ENCODE measurements at places on chromosomes 3 and 15.

DNA sequence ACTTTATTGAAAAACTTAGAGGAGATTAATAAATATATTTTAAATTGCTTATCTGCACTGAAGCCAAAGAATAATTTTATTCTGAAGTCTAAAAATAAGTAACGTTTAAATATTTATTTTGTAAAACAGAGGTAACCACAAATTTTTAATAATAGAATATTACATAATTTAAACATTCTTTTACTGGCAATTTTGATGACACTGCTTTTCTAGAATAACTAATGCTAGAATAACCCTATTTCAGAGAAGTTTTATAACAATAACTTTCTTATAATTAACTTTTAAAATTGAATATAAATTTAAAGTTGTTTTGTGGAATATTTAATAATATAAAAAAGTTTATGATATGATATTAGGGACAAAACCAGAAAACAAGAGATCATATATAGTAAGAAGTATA lies 409.6 kb upstream of the KCNMB2 start:
- DNase-seq = no peak

GRCh38 chr15:60264088-60264487 lies 133.7 kb downstream of the ANXA2 start:
- DNase-seq = no peak

- no peak for DNase-seq
Observed at GRCh38 chr3:122312826-122313225, 12.2 kb upstream of the CSTA start.

DNA sequence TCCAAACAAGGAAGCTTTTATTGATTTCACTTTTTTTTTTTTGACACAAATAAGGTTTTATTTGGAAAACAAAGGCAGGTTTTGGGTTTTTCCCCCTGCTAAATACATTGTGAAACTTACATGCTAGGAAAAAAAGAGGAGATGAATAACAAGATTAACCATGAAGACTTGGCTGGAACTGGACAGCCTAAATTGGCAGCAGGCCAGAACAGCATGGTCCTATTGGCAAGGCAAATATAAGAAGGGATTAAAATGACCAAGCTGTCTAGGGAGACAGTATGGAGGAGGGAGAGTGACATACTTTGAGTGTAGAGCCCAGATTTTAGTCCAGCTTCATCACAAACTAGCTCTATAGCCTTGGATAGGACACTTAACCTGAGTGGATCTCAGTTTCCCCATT lies 63.9 kb upstream of the BBX start:
- DNase-seq = no peak

DNA sequence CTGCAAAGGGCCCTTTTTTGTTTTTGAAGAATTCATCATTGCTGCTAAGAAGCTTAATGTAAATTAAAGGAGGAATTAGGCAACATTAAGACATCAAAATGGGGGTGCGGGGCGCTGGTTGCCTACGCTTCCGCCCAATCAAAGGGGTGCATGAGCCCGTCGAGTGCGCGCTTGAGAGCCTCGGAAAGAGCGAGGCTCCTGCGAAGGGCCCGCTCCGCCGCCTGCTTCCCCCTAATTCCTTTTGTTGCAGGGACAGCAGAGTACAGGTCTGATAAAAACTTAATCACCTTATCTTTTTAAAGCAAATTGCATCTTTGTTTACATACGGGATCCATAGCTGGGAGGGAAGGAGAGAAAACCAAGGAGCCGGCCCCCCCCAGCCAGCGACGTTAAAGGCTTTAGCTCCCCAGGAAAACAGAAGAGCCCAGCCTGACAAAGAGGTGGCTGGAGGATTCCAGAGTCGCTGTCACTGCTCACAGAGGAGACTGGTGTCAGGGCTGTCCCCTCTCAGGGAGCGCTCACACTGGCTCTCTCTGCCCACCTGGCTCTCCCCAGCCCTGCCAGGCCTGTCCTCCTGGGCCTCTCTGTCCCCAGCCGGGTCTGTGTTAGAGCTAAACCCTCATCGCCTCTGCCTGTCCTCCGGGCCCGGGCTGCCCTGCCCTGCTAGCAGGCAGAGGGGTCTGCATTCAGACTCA lies 67.3 kb downstream of the DNAJB8 start:
- no peak for DNase-seq

GRCh38 chr3:39291903-39292329 lies 12.1 kb upstream of the CX3CR1 start:
- DNase-seq = peak; percentile 9

- no peak for DNase-seq
Observed at GRCh38 chr3:129988429-129988828, 13.9 kb downstream of the TRH start.

DNA sequence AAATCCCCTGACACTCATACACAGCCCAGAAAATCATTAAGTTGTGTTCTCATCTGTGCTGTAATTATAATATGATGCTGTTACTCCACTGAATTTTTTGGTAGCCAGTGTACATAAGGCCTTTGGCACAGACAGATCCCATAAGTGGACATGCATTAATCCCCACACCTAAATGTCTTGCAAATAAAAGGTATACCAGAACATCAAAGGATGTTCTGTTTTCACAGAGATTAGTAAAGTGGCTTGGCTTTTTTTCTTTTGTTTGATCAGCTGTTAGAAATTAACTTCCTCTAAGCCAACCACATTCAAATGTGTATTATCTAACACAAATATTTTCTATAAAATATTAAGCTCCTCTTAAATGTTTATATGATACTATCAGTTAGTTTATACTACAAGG lies 2.7 kb downstream of the SST start:
- DNase-seq = no peak

DNA sequence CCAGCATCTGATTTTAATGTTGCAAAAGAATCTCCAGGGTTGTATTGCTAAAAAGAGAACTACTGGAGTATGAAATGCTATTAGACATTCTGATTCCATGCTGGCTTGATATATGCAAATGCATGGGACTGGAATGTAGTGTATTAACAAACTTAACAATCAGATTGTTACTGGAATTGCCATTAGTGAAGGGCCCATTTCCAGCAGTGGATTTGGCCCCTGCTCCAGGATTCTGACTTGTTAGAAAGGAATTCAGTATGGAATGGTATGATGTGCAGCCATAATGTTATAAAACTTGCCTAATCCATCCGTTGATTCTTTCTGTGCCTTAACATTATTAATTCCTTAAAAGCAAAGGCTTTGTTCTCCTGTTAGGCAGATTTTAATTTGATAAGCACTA lies 7.9 kb downstream of the ARRDC4 start:
- DNase-seq = no peak

DNA sequence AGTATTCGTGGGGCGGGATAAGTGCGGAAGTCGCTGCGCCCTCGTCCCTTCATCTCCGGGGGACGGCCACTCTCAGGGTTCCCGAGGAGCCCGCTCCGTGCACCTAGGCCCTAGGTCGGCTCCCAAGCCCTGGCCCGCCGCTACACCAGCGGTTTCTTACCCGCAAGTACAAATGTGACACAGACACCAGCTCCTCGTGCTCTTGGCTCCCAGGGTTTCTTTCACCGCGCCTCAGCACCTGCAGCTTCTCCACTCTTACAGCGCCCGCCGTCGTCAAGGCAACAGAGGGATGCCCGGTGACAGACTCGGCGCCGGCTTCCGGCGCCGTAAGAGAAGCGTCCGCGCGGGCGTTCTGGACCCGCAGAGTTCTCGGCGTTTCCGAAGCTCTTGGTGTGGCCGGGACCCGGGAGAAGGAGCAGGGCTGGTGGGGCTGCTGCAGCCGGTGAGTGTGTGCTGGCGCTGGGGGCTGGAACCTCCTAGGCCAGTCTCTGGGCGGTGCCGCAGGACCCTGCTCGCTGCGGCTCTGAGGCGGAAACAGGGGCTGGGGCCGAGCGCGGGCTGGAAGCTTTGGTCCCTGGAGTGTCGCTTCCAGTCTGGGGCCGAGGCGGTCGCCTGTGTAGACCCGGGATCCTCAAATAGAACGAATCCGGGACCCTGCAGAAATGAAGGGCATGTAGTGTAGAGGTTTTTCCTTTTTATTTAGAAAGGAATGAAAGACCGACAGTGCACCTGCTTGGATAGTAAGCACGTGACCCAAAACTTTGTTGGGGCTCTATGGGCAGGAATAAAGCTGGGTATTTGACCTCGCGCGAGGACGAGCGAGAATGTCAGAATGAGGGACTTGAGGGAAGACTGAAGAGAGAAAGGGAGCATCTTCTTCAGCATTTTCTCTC lies 155.4 kb upstream of the GOLGA6L4 start:
- DNase-seq = peak; percentile 8

GRCh38 chr3:126465928-126466544 lies 9.7 kb downstream of the ZXDC start:
- DNase-seq = no peak

DNA sequence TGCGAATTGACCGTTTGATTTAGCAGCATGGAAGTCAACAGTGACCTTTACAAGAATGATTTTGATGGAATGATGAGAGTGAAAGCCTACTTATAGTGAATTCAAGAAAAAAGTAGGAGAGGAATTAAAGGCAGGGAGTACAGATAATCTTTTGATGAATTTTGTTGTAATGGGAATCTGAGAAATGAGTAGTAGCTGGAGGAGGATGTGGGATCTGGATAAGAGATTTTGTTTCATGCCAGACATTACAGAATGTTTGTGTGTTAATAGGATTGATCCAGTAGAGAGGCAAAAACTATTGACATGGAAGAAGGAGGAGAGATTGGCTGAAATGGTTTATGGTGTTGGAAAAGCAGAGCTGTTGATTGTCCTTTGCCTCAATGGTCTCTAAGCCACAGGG lies 17.4 kb upstream of the ZNF609 start:
- DNase-seq = no peak

DNA sequence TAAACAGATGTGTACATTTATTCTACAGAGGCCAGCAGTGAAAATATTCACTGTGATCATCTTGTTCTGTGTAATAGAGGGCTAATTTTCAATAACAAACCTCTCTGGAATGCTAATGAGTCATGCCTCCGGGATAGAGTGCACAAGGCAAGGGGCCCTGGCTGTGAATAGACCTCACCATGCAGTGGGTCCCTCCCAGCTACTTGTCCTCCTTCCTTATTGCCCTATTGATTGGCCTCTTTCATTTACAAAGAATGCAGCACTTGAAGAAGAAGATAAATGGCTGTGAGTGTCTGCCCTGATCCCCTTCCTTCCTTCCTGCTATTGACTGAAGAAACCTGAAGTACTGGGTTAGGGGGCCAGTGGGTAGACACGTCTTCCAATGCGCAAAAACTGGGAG lies 436.3 kb downstream of the WDR72 start:
- DNase-seq = no peak

DNA sequence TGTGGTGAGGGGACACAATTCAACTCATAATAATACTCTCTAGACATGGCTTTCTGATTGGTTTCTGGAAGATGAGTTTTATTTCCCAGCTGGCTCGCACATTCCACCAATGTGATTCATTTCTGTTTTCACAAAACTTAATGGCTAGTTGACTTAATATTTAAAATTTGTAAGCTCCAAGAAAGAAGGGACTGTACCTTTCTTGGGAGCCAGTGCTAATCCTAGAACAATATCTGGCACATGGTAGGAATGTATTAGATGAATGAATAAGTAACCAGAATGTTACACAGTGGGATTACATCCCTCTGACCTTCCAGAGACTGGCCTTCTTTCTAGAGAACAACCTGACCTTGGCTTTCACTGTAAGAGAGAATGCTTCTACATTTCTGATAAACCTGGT lies 262.8 kb downstream of the RORA start:
- no peak for DNase-seq

GRCh38 chr3:78870484-78870883 lies 897.3 kb downstream of the ROBO1 start:
- no peak for DNase-seq

- DNase-seq = no peak
Observed at GRCh38 chr15:68672781-68673205, 94.0 kb downstream of the CORO2B start.

GRCh38 chr3:73029321-73029796 lies 32.1 kb upstream of the EBLN2 start:
- DNase-seq = no peak

- no peak for DNase-seq
Observed at GRCh38 chr15:78931439-78932257, 13.2 kb downstream of the CTSH start.

All from NCI-H187 (cell line).